ENCODE measurements at places on chromosomes 2 and 18.
A peak's percentile ranks its signal among the peaks of the same experiment; 100 is the strongest.

GRCh38 chr18:55672574-55673361 is 84.8 kb upstream of the TCF4 start:
- DNase-seq = no peak

- no peak for DNase-seq
Measured at GRCh38 chr18:5942591-5942990, 47.3 kb upstream of the TMEM200C start.

- DNase-seq = no peak
Measured at GRCh38 chr18:63267975-63268721, 51.4 kb downstream of the BCL2 start.

- DNase-seq = peak; percentile 80
Measured at GRCh38 chr2:38076710-38077430, 919 bp upstream of the CYP1B1 start.

GRCh38 chr2:6474161-6475140 is 391.3 kb downstream of the CMPK2 start:
- no peak for DNase-seq

DNA sequence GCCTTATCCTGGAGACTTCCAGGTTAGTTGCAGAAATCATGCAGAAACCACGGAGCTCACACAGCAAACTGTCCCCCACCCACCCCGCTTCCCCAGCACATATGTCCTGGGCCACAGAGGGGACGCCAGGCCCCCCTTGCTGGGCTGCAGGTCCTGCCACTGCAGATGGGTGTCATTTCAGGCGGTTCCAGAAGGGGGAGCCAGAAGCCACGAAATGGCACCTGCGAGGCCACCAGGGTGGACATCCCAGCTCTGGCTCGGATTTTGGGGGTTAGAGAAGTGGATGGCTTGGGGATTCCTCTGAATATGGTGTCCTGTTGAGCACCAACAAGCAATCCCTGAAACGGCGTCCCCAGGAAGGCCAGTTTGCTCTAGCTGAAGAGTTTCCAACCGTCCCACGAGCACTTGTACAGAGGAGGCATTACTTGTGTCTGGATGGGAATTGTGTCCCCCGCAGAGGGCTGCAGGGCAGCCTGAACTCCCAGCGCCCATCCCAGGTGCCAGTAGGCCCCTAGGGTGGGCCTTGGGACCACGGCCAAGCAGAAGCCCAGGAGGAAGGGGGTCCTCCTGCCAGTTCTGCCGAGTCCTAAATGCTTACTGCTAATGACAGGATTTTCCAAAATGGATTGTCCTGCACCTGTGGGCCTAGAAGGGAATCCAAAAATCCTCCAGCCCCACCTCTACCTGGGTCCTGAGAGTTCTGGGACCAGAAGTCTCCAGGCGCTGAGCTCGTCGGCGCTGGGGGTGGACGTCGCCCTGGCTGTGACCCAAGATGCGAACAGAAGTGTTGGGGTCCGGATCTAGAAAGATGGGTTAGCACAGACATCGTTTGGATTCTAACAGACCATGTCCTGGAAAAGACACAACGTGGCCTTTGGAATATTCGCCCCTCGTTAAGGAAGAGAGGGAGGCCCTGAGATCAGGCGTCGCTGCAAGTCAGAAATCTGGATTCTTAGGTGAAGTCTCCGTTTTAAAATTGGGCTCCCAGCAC is 14.6 kb upstream of the NFATC1 start:
- peak; percentile 73 for DNase-seq

GRCh38 chr18:44556296-44556695 is 124.4 kb upstream of the SETBP1 start:
- DNase-seq = peak; percentile 27

GRCh38 chr2:157538064-157538463 is 90.6 kb downstream of the ACVR1C start:
- DNase-seq = no peak

DNA sequence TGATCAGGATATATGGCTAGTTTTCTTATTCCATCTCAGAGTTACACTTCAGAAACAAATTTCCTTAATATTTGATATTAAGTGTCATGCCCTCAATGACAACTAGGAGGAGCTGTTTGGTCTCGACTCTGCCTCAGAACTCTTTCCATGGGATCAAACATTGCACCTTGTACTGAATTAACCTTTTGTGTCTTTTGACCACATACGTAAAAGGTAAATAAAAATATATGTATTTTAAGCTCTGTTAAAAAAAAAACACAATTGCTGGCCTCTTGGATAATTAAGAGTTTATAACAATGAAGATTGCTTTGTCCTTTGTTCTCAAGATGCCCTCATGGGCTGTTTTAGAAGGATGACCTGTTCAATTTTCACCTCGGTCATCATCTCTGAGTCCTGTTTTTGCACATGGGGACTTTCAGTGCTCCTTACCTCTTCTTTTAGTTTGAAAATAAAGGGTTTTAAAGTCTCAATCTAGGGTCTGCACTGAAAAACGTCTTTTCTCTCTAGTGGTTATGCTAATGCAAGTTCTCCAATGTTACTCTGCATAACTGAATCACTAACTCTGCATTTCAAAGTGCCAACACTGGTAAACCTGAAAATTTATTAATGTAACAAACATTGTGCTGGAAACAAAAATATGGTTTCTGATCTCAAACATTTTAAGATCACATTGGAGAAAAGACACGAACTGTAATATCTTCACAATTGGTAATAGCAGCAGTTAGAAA is 18.8 kb upstream of the FN1 start:
- no peak for DNase-seq

- no peak for DNase-seq
Measured at GRCh38 chr2:145230546-145230945, 710.6 kb upstream of the ZEB2 start.

DNA sequence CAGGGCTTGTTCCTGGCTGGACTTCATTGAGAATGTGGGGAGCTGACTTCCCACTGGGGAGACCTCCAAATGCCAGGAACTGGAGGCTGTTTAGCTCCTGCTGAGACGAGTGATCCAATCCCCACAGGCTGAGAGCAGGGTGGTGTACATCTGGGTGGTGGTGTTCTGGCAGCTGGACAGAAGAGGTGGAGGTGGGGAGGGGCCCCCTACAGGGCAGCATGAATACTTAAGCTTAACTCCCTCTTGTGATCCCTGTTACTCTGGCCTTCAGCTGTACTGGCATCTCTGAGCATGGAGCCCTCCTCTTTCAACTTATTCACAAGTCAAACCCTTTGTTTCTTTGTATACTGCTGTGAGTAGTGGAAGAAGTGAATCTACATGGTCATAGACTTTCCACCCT is 167.8 kb upstream of the LYPD1 start:
- DNase-seq = peak; percentile 30

GRCh38 chr2:33207151-33207740 is 260.5 kb downstream of the LTBP1 start:
- DNase-seq = no peak

Measured in ELF-1 (cell line).